ENCODE measurements at places on chromosomes 12 and 14.

- peak; percentile 72 for DNase-seq
These were observed 932.3 kb downstream of the DIO2 start for GRCh38 chr14:79278798-79279644.

DNA sequence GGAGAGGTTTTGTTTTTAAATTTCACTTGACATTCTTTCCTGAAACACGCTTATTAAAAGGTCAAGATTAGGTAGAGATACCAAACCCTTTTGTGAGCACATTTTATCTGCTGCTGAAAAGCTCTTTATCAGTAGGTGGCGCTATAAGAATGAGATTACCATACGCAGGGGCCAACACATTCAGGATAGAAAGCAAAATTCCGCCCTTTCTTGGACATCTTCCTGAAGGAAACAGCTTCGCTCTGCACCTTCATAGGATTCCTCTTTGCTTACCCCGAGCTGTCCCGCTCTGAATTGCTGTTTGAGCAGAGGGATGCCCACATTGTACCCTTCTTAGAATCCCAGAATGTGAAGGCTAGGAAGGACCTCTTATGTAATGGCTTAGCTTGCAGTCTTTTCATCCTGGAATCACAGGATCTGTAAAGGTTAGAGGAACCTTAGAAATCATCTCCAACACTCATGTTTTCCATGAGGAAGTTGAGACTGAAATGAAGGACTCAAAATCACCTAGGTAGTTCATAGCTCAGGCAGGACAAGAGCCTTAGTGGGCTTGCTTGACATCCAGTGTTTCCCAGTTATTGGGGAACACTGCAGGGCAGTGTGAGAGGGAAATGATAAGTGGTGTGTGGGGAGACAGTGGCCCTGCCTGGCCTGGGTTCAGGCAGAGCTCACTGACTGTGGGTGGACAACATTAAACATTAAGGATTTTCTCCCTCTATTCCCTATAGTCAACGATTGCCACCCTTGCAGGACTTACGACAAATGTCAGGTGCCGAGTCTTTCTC is 38.7 kb upstream of the CRY1 start:
- DNase-seq = peak; percentile 64

DNA sequence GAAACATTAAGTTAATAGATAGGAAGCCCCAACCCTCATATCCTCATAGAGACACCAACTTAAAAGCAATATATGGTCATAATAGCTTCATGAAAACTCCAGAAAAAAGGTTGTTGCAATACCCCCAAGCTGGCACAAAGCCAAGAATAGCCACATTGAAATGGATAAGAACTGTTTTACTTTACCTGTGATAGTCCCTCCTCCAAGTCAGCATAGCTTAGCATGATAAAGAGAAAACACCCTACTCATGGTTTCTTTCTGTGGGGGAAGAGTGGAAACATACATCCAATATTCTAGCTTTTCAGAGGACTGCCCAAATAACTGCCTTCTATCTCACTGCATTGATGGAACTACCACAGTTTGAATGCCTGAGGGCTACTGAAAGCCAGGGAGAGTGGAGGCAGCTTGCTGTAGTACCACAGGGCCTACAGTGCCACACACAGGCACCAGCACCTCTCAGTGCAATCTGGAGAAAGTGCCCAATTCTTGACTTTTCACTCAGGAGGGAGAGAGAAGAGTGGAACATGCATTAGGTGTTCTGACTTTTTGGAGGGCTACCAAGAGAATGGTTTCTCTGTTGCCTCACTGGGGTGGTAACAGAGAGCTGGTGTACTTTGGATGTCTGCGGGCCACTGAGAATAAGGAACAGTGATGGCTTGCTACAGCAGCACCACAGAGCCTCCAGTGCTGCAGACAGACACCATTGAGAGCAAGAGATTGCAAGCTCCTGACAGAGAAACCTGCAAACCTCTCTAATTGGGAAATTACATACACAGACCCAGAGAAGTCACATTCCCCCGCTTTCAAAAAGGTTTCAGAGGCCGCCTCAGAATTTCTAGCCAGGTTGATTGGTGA is 157.1 kb upstream of the GARIN2 start:
- no peak for DNase-seq

DNA sequence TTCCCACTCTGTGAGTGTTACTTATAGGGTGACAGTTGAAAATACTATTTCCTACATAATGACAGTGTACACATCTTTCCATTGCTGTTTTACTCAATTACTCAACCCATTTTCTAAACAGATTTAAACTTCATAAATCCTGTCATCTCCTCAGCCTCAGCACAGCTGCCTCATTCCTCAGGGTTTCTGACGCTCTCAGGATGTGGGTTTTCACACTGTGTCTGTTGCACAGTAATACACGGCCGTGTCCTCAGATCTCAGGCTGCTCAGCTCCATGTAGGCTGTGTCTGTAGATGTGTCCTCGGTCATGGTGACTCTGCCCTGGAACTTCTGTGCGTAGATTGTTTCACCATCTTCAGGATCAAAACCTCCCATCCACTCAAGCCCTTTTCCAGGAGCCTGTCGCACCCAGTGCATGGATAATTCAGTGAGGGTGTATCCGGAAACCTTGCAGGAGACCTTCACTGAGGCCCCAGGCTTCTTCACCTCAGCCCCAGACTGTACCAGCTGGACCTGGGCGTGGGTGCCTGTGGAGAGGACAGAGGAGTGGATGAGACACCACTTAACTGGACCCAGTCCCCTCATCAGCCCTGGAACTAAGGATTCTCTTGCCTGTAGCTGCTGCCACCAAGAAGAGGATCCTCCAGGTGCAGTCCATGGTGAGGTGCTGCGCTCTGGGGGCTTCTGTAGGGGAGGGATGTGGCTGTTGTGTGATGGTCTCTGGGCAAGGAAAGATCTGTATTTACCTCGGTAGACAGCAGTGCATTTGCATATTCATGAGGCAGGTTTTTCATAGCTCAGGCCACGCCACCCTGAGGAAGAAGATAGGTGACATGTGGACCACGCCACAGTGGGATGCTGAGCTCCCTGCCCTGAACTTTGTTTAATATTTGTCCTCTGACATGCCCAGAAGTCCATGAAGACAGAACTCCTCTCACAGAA is 750.2 kb downstream of the TMEM121 start:
- no peak for DNase-seq

- DNase-seq = no peak
These were observed 2.0 kb upstream of the PCK2 start for GRCh38 chr14:24092110-24092504.

GRCh38 chr14:105300542-105301102 is at the start of gene BRF1:
Gene BRF1 (minus strand): TSS chr14:105301001. CDS start chr14:105300629, 372 bp downstream.
- DNase-seq = peak; percentile 75

DNA sequence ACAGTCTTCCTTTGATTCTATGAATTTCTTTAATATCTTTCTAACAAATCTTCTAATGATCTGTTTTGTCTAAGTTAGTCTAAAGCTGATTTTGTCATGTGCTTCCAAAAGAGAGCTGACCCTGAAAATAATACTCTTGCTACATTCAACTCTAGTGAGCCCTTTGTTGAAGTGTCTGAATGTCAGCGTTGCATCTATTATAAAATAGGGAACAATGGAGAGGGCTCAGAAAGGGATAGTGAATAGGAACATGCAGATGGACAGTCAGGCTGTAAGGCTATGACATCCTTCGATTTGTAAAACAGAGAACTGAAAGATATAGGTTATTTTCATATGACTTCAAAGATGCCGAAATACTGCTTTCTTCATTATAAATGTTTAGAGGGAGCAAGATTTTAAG is 304.5 kb downstream of the GALC start:
- DNase-seq = no peak

GRCh38 chr12:121287267-121287954 is 9.1 kb downstream of the CAMKK2 start:
- no peak for DNase-seq

- DNase-seq = no peak
These were observed 56.4 kb upstream of the RERGL start for GRCh38 chr12:18146363-18146762.

DNA sequence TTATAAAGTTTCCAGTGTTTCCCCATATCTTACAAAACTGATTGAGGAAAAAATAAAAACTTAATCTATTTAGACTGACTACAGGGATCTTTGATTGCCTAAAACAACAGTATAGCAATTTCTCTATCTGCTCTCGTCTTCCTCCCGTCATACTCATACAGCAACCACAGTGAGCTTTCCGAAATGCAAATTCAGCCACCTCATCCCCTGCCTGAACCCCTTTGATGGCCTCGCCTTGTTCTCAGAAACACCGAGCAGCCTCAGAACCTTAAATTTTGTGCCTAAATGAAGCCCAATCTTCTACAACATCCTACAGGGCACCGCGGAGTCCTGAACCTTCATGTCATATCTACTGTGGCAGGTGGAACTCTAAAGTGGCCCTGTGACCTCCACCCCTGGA is 223.7 kb upstream of the TMEM132C start:
- DNase-seq = no peak

DNA sequence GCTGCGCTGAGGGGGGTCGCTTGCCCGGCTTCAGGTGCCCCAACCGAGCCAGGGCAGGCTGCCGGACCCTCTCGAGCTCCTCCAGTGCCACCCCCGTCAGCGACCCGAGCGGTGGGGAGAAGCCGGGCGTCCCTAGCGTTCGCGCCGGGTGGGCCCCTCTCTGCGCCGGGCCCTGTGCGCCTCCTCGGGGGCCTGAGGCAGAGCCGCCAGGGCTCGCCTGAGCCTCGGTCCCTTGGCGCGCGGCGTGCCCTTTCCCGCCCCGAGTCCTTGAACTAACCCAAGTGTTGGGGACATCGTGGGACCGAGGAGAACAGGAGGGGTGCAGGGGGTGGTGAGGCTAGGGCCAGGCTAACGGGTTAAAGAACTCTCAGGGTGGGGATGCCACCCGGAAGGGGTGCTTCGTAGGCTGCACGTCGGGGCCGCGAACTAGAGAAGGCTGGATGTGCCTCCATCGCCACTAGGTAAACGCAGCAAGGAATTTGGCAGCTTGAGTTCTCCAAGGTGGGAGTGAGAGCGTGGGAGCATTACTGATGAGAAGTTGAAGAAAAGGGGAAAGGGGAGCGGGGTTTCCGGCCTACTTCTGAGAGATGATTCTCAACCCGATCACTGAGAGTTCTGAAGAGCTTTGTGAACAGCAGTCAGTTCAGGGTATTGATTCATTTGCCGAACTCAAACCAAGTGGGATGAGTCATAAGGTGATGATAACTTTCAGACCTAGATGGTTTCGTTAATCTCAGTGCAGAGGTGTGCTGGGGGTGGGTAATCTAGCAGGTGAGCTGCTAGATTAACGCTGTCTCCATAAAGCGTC is 618 bp downstream of the RNF34 start:
- no peak for DNase-seq

- no peak for DNase-seq
These were observed 27.6 kb downstream of the TUBA1A start for GRCh38 chr12:49161092-49161795.

DNA sequence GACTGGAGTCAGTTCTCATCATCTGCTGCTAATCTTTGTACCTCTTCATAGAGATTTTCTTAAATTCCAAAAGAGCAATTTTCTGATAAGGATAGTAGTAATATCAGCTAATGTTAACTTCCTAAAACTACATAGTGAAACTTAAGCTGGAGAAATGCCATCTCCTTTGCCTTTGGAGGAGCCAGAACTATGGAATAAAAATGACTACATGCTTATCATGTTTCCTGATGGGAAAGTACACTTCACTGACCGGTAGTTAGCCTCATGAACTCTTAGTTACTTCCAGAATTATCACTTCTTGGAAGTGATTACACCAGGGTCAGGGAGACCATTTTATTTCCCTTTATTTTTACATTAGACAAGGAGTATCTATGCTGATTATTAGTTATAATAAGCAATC is 1222.1 kb upstream of the TMEM132C start:
- DNase-seq = no peak

- DNase-seq = peak; percentile 33
These were observed 71.4 kb upstream of the GNPNAT1 start for GRCh38 chr14:52862632-52863333.

- DNase-seq = no peak
These were observed 185.2 kb upstream of the SLC38A2 start for GRCh38 chr12:46557539-46558373.

DNA sequence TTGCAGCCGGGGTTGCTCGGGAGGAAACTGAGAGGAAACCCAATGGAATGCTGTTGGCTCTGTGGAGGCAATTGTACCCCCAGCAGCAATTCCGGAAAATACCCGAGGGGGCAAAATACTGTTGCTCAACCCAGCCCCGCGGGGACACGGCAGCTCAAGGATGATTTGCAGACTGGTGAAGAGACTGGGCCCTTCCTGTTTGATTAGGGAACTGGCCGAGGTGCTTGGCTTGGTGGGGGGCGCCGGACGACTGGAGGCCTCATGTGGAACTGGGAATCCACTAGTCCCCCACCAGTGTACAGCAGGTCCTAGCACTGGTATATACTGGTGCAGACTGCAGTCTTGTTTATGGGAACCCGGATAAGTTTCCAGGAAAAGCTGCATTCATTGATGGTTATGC is 10.3 kb upstream of the RNASE12 start:
- DNase-seq = no peak

- DNase-seq = no peak
These were observed 884.1 kb upstream of the MGAT4C start for GRCh38 chr12:87140262-87140661.
